ENCODE measurements at places on chromosomes 7 and 10.

- no peak for DNase-seq
These were observed 921.1 kb upstream of the GHITM start for GRCh38 chr10:83218205-83218604.

DNA sequence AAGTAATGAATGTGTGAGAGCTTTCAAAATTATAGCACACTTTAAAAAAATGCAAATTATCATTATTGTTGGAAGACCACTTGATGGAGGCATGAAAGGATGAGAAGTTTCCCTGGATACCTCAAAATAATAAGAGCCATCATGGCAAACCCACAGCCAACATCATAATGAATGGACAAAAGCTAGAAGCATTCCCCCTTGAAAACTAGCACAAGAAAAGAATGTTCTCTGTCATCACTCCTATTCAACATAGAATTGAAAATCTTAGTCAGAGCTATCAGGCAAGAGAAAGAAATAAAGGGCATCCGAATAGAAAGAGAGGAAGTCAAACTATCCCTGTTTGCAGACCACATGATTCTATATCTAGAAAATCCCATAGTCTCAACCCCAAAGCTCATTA, 887.2 kb upstream of the LRRTM3 start:
- no peak for DNase-seq

- DNase-seq = no peak
These were observed 12.4 kb downstream of the NDST2 start for GRCh38 chr10:73798927-73799560.

- DNase-seq = no peak
These were observed 56.3 kb upstream of the USP6NL start for GRCh38 chr10:11667756-11668155.
